ENCODE measurements at places on chromosomes 4 and X.

- no peak for DNase-seq
These were observed 104.3 kb downstream of the PARM1 start for GRCh38 chr4:75037252-75037651.

GRCh38 chrX:121308276-121308805 is 260.9 kb downstream of the GLUD2 start:
- DNase-seq = peak; percentile 55

- DNase-seq = no peak
These were observed 345.3 kb upstream of the BMP3 start for GRCh38 chr4:80685214-80685613.

- DNase-seq = peak; percentile 93
These were observed 279.8 kb upstream of the BOD1L1 start for GRCh38 chr4:13907255-13907751.

DNA sequence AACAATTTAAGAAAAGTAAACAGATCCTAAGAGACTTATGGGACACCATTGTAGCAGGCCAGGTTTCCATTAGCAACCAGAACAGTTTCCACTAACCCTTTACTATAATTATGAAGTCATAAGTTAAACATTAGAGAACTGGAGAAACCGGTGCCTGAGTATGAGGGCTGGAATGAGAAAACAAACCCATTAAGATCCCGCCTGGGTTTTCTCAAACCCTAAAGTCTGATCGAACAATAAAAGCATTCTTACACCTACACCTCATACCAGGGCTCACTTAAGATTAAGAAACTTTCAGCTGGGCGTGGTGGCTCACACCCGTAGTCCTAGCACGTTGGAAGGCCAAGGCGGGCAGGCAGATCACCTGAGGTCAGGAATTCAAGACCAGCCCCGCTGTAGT is 13.7 kb upstream of the DHX15 start:
- DNase-seq = peak; percentile 99

DNA sequence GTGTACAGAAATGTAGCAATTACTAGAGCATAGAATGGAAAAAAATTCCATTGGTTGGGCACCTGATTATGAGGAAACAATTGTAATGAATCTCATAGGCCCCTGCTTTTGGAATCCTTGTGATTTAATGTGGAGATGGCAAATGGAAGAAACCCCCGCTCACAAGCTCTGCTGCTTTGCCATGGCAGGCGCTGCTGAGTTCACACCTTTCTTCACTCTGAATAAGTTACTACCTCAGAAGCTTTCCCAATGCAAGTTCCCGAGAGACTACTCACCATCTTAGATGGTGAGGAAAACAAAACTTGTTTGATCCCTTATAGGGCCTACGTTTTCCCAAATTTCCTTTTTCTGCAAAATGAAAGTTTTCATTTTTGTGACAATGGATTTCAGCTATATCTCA is 266.6 kb upstream of the TAPT1 start:
- DNase-seq = no peak

DNA sequence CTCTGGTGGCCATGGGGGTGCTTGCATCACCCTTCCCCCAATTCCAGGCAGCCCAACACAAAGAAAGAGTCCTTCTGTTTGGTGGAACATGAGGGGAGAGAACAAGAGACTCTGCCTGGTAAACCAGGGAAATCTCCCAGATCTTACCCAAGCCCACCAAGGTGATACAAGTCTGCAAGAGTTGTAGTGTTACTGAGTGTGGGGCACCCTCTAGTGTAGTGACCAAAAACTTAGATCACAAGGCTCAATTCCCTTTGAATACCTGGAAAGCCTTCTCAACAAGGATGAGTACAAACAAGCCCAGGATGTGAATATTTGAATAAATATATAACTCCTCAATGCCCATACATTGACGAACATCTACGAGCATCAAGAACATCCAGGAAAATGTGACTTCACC is 64.7 kb downstream of the IL13RA2 start:
- no peak for DNase-seq

GRCh38 chrX:16444353-16444752 is 205.6 kb upstream of the S100G start:
- peak; percentile 40 for DNase-seq

GRCh38 chrX:23389196-23389792 is 54.6 kb downstream of the PTCHD1 start:
- no peak for DNase-seq

GRCh38 chr4:3037957-3038461 is 36.3 kb downstream of the HTT-AS start:
- no peak for DNase-seq

GRCh38 chrX:17818726-17819125 is 42.4 kb downstream of the RAI2 start:
- no peak for DNase-seq

DNA sequence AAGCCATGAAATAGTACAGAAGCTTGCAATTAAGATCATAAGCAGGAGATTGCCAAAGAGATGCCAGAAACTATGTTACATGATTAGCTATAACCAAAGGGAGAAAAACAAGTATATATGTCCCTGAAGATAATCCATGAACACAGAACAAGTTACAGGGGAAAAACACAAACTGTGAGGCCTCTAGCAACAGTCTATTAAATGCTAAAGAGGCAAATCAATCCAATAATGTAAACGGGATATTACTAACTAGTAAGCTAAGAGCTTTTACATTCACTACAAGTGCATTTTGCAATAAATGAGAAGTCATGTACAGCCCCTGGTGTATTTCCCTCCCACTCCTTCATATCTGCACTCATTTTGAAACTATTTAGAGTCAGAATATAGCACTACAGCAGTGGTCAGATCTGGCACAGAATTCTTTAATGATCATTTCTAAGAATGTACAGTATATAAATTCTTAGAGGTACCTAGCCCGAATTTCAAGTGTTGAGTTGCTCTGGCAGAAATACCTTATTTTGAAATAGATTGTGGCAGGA is 449.8 kb upstream of the SMIM31 start:
- peak; percentile 48 for DNase-seq

- DNase-seq = no peak
These were observed 5.4 kb downstream of the CPLX1 start for GRCh38 chr4:820230-821172.

- no peak for DNase-seq
These were observed 73.7 kb downstream of the TBL1X start for GRCh38 chrX:9538544-9539045.

- DNase-seq = no peak
These were observed 106.4 kb downstream of the TRIML1 start for GRCh38 chr4:188245651-188246050.

GRCh38 chrX:135287266-135287823 is 21.9 kb upstream of the ETDC start:
- DNase-seq = no peak

DNA sequence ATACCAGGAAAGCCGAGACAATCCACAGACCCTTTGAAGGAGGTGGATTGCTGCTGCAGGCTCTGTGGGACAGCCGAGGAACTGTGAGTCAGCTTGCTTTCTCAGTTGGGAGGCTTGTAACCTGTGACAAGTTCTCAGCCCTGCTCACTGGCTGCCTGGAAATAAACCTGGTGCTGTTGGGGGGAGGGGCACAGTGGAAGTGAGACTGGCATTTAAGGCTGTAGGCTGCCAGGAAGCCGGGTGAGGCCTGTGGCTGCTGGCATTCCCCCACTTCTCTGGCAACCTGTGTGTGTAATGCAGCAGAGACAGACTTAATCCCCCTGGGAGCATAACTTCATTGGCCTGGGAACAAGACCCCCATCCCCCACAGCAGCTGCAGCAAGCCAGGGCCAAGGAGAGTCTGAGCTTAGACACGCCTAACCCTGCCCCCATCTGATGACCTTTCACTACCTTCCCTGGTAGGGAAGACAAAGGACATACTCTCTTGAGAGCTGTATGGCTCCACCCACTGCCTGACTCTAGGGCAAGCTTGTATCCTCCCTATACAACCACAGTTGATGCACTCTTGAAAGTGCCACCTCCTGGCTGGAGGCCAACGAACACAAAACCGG is 64.1 kb downstream of the ALPK1 start:
- peak; percentile 49 for DNase-seq

DNA sequence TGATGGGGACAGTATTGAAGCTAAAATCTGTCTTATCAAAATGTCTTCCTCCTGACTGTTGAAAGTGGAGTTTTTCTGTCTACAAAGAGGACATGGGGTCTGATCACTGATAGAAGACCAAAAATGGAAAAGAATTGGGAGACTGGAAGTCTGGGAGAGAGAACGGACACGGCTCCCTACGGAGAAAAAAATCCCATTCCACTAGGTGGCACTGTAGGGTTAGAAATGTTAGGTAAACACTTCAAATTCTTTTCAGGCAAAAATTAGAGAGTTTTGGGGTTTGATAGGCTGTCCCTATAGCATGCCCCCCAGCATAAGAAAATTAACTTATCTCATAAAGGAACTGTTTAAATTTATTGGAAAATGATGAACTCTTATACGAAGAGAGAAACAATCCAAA is 200.5 kb downstream of the FAM133A start:
- peak; percentile 19 for DNase-seq

DNA sequence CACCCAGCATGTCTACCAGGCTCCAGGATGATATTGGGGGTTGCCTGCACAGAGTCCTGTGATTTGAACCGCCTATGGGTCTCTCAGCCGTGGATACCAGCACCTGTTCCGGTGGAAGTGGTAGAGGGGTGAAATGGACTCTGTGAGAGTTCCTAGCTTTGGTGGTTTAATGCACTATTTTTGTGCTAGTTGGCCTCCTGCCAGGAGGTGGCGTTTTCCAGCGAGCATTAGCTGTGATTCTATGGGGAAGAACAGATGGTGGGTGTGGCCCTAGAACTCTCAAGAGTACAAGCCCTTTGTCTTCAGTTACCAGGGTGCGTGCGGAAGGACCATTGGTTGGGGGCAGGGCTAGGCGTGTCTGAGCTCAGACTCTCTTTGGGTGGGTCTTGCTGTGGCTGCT is 316.9 kb upstream of the AMOT start:
- no peak for DNase-seq

DNA sequence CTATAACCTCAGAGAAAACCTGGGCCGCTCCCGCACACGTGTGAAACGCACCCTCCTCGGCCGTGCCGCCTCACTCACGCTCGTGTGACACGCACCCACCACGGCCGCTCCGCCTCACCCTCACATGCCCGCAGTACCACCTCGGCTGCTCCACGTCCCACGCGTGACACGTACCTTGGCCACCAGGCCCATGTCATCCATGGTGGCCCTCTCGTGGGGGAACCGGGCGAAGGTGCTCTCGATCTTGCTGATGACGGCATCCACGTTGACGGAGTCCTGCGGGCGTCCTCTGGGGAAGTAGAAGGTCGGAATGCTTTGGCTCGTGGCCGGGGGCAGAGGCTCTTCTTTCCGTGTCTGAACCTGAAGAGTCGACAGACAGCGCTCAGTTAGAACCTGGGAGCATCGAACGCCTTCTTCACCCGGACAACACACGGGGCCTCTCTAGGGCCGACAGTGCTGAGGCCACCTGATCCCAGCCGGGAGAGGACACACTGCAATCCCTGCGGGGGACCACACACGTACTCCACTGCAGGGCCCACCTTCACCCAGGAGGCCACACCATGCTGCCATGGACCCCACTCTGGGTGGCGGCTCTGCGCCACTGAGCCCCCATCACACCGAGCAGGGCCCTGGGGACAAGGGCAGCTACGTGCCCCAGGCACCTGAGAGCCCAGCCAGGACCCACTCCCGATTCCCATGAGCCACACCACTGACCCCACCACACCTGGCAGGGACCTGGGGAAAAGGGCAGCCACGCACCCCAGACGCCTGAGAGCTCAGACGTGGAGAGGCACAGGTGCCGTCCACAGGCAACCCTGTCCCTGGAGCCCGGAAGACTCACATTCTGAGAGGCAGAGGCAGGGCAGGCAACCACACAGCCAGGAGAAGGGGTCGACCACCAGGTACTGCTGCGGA is 25.2 kb downstream of the PPP2R3B start:
- DNase-seq = no peak

DNA sequence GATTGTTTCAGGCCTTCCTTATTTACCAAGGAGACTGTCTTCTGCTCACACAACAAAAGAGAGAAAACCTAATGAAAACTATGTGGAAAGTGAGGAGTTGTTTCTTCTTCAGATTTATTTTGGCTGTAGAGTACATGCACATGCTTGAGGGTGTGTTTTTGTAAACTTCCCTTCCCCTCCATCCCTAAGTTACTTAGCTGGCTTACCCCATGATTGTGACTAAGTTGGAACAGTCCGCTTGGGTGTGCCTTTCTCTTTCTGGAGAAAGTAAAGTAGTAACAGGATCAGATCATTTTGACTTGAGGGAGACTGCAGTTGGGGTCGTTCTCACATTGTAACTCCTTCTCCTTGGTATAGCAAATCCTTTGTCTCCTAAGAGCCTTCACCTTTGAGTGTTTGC is 155.9 kb downstream of the RTL9 start:
- DNase-seq = no peak

- no peak for DNase-seq
These were observed 42.5 kb upstream of the MXD4 start for GRCh38 chr4:2304321-2304876.

GRCh38 chr4:156999175-156999517 is 27.5 kb upstream of the PDGFC start:
- DNase-seq = peak; percentile 96

DNA sequence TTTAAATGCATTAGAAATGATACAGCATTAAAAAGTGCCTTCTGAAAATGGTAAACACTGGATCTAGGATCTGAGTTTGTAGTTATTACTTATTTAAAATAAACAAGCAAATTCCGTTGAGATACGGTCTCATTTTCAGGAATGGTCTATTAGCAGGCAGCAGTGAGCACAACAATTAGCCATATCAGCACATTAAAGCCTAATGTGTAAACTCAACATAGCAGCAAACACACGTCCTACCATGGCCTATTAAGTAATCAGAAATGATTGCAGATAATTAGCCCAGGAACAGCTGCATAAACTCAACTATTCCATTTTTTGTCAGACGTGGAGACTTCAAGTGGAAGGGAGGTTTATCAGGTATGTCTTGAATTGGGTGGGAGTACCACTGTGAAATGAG is 61.8 kb downstream of the NEIL3 start:
- DNase-seq = no peak

GRCh38 chr4:183746305-183747229 is 87.5 kb downstream of the TRAPPC11 start:
- peak; percentile 28 for DNase-seq

- no peak for DNase-seq
These were observed 15.6 kb downstream of the FAM53A start for GRCh38 chr4:1668488-1668840.

DNA sequence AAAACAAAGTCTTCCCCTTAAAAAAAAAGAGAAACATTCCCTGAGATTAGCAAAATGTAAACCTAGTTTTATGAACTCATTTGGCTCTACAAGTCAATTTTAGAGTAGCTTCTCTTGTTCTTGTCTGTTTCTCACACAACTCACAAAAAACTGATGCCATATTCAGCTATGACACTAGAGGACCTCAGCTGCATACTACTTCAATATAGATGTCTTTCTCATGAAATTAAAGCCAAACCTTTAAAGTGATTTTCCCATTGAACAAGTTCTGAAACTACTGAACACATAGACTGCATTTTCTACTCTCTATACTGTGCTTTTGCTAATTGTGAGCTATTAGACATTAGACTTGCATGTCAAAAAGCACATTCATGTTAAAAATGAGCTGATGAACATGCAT is 49.8 kb downstream of the TBCK start:
- peak; percentile 66 for DNase-seq

DNA sequence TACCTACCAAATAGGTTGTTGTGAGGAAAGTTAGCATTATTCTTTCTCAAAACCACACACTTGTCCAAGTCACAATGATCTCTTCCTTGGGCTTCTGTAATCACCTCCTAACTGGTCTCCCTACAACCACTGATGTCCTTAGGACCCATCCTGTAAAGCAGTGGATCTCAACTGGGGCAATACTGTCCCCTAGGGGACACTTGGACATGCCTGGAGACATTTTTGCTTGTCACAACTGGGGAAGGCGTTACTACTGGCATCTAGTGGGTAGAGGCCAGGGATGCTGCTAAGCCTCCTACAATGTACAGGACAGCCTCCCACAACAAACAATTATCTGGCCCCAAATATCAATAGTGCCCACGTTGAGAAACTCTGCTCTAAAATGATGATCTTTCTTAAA is 118.7 kb upstream of the AP1S2 start:
- DNase-seq = peak; percentile 39

Data from epithelial cell of esophagus (primary cell).